ENCODE measurements at places on chromosomes 11 and 22.

- ATAC-seq: no peak
Measured at GRCh38 chr11:100545970-100546369, 141.1 kb upstream of the ARHGAP42 start.

DNA sequence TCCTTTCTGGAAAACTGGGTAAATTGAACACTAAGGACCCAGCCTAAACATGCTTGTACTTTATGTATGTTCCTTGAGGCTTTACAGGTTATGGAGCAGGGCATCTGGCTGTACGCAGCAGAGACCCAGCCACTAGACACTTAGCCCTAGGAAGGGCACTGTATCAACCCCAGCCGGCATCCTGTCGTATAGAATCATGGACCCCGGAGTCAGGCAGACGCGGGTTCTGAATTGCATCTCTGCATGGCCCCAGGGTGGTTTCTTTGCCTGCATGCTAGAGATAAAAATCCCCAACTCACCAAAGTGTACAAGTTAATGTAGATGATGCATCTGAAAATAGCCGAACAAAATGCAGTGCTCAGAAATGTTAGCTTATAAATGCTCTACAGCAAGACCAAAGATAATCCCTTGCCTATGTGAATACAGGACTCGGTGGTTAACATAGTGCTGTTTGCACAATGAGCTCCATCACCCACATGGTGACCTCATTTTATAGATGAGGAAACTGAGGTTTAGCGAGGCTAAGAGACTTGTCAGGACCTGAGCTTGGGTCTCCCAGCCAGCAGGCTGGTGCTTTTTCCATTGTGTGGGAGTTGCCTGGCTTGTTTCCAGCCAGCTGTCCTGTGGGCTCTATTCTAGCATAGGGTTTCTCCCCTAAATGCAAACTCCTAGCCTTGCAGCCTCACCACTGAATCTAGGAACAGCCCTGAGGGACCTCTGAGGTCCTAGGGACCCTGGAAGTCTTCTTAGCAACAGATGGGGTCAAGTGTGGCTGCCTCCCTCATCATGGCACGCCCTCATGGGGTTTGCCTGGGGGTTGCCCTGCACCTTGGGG lies 7.3 kb downstream of the CD6 start:
- ATAC-seq: no peak

DNA sequence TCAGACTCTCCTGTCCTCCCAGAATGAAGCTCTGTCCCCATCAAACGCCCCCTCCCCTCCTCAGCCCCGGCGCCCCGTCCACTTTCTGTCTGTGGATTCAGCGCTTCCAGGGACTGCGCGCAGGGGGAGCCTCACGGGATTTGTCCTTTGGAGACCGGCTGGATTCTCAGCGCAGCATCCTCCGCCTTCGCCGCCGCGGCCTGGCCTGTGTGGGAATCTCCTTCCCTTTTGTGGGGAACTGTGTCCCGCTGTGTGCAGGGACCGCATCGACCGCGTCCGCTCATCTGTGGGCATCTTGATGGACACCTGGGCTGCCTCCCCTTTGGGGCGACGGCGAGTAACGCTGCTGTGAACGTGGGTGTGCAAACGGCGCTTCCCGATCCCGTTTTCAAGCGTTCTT lies 1.1 kb upstream of the SCT start:
- ATAC-seq: no peak

GRCh38 chr22:27101288-27101687 lies 443.9 kb downstream of the MIAT start:
- ATAC-seq: no peak

DNA sequence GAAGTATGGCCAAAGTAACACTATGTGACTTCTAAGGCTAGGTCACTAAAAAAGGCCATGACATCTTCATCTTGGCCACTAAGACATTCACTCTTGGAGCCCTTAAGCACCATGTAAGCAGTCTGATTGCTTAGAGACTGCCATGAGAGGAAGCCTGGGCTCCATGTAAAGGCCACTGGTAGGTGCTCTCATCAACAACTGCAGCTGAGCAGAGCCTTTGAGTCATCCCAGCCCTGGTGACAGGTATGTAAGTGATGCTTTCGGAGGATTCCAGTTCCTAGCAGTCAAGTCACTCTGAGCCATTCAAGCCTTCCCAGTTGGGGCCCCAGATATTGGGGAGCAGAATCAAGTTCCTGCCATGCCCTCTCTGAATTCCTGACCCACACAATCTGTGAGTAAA lies 26.2 kb downstream of the GAB2 start:
- ATAC-seq: no peak

GRCh38 chr22:48481748-48482147 lies 1345.9 kb downstream of the BRD1 start:
- ATAC-seq: no peak

- no peak for ATAC-seq
Measured at GRCh38 chr11:9825315-9825714, 161.4 kb downstream of the SWAP70 start.

GRCh38 chr11:114075891-114076441 lies 16.5 kb downstream of the ZBTB16 start:
- peak; percentile 87 for ATAC-seq
